Nephron progenitor cell (in vitro differentiated cells): ENCODE measurements at places on chromosomes 7 and 10.

DNA sequence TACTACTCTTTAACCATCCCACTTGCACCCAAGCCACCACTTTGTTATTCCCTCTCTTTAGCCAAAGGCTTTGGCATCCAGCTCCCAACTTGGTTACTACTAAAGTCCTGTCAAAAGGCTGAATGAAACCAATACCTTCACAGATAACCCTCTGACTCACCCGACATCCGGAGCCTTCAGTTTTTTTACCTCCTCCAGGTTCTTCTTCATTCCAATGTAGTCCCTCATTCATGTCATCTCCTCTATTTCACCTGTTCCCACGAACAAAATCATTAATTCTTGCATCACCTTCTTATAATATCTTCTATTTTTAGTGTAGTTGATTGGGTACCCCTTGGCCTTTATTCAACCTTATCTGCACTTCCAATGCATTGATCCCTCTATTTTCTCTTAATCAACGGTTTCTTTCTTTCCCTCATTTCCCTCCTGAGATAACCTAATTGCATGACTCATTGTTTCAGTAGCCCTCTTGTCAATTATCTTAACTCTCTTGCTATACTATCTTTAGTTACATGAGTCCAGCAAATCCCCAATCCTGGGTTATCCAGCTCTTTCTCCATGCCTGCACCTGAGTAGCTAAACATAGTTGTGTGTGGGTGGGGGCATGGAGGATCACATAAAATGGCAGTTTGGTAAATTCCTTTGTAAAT, 87.2 kb upstream of the COL1A2 start:
- peaks cover 3% of the 10 kb centered on the region for H3K27me3 ChIP-seq
- H3K4me1 ChIP-seq = peaks cover 22% of the 10 kb centered on the region
- no peak for DNase-seq

DNA sequence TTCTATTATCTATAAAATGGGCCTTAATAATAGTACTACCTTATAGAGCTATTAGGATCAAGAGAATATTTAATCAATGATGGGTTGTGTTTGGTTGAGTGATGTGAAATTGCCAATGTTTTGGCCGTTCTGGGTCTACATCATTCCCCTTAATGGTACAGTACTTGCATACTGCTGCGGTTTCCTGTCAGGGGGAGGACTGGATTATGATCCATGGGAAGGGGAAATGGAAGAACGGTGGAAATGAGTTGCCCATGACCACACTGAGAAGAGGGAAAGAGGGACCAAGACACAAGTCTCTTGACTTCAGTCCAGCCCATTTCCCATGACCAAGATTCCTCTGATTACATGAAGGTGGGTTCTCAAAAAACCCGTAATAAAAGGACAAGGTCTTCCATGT, 999 bp upstream of the MRPS24 start:
- H3K27ac ChIP-seq = no peak overlapping the region
- H3K36me3 ChIP-seq = peaks cover 24% of the 10 kb centered on the region
- peaks cover 42% of the 10 kb centered on the region for H3K4me1 ChIP-seq
- no peak for DNase-seq
- H3K27me3 ChIP-seq = peaks cover 4% of the 10 kb centered on the region
- no peak overlapping the region for H3K4me3 ChIP-seq

DNA sequence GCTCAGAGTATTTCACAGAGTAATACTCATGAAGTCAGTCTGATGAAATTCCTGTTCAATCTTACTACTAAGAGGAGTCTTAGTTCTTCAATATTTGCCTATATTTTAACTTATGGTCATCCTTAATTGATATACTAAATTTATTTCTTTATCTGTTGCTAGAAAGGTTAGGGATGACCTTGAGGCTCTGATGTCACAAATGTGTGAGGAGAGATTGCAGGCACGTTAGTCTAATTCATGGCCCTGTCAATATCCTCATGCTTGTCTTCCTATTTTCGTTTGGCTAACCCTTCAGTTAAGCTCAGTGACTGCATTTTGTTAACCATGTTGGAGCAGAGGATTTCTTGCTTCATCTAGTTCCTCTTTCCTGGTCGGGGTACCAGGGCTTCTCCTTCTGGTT, 704.7 kb upstream of the COBL start:
- H3K27ac ChIP-seq = no peak overlapping the region
- no peak for DNase-seq
- no peaks in the 10 kb centered on the region for H3K27me3 ChIP-seq
- no peaks in the 10 kb centered on the region for H3K4me1 ChIP-seq
- H3K36me3 ChIP-seq = no peaks in the 10 kb centered on the region

- no peak overlapping the region for H3K27ac ChIP-seq
- no peaks in the 10 kb centered on the region for H3K36me3 ChIP-seq
- peak; percentile 82 for DNase-seq
- peaks cover 37% of the 10 kb centered on the region for H3K4me1 ChIP-seq
- peaks cover 69% of the 10 kb centered on the region for H3K27me3 ChIP-seq
Measured at GRCh38 chr10:92239600-92240288, 51.1 kb downstream of the CPEB3 start.

DNA sequence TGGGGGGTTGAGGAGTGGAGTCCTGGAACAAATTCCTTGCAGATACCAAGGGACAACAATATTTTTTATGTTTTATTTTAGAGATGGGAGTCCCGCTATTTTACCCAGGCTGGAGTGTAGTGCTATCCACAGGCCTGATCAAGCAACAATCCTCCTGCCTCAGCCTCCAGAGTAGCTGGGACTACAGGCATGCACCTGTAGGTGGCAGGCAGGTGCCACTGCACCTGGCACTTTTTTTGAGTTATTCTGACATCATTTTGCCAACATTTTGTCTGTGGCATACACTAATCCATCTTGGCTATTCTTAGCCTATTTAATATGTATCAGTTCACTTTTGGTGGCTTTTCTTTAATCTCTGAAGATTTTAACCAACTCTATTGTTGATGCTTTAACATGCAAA, 317.8 kb upstream of the MTPN start:
- no peaks in the 10 kb centered on the region for H3K36me3 ChIP-seq
- DNase-seq = no peak
- H3K4me3 ChIP-seq = no peak overlapping the region
- H3K4me1 ChIP-seq = peaks cover 6% of the 10 kb centered on the region
